Astrocyte of the spinal cord (primary cell): ENCODE measurements at places on chromosomes 2 and 18.

DNA sequence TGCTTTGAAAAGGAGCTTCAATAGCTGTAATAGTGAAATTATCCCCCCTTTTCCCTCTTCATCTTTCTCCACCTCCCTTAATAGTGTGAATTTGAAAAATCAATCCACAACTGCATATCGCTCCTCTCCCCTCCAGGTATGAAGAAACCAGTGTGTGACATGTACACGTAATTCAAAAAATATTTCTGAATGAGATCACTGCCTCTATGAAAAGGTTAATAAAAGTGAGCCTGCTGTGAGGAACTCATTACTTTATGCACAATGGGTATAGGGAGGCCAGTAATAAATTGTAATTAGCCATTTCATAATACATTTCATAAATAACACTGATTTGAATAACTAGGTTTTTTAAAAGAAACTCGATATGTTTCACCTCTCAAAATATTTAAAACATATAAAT lies 209.0 kb upstream of the KYNU start:
- no peak for DNase-seq

- DNase-seq = no peak
Observed at GRCh38 chr2:215619989-215620388, 184.1 kb upstream of the FN1 start.

DNA sequence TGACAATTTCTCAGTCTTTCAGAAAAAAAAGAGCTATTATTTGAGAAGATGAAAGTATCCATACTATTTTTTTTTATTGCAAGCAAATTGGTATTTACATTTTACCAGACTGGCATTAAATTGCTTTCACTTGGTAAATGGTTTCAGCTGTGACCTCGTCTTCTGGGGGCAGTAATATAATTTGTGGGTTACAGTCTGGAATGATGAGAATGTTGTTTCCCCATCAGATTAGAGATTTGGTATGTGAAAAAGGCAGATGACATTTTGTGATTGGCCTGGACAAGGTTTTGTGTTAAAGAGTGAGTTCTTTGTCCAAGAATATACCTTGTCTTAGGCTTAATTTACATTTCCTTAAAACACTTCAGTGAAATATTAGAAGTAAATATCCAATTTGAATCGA lies 390.1 kb upstream of the ST6GAL2 start:
- DNase-seq = no peak

GRCh38 chr18:69217196-69218000 lies 183.3 kb upstream of the DOK6 start:
- DNase-seq = no peak

DNA sequence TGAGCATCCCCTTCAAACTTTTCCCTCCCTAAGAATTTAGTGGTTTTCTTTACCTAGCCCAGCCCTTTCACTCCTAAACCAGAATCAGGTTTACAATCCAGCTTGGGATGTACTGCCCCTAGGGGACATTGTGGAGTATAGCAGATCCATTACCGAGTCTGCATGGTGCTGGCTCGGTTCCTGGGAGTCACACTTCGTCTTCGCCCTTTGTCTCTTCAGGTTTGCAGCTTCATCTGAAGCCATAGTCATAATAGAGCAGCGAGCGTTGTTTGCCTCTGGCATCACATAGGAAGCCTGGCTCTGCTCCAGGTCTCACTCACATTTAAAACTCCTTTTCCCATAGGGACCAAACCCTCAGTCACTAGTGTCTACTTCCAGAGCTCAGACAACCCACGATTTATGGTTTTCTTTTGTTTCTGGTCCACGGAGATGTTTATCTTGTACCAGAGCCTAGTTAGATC lies 16.8 kb upstream of the LYPD6 start:
- peak; percentile 12 for DNase-seq

- peak; percentile 63 for DNase-seq
Observed at GRCh38 chr2:144596073-144596871, 76.4 kb upstream of the ZEB2 start.

DNA sequence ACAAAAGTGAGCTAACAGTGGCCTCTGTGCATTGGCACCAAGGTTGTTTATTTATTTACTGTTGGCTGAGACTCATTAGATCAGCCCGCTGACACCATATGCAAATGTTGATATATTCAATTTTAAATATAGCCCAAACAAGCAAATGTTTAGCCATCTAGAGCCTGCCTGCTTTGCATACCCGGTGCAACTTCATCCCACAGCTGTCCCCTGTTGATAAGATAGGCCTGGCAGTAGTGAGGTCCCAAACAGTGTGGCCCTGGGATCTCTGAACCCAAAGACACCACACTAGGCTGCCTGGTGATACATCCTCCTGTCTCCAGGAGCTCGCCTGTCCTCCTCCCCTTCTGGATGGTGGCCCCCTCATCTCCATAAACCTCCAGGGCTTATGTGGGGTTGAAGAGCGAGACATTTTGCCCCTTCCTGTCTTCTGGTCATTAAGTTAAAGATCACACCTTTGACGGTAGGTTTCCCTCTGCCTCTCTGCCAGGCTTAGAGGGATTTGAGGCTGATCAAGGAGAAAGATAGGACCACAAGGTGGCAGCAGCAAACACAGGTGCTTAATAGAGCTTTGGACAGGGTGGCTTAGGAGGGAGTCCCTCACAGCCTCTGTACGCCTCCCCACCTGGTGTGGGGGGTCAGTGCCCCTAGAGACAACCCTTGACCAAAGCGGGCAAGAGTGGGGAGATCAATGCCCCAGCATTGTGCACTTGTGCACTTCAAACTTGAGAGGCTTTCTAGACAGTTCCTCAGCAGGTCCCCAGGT lies 23.7 kb upstream of the MYO5B start:
- DNase-seq = peak; percentile 3

DNA sequence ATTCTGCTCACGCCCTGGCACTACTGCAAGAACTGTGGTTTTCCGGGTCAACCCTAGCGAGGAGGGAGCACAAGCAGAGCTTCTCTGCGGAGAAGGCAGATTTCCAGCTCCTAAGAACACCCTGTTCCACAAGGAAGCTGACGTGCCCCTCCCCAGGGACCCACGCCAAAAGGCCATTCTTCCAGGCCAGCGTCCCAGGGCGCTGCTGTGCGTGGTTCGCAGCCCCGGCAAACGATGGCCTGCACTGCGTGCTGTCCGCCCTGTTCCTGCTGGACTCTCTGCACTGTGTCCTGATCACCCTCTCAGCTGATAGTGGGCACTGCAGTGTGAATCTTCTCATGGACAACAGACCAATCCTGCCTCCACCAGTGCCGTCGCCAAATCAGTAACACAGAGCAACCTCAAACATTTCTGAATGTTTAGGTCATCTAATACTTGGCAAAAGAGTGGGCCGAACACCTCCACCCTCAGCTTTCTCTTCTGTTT lies 49.1 kb downstream of the ADI1 start:
- DNase-seq = peak; percentile 93

- DNase-seq = no peak
Observed at GRCh38 chr2:121617042-121617599, 32.1 kb downstream of the CLASP1 start.

GRCh38 chr2:173021939-173022371 lies 53.7 kb upstream of the MAP3K20 start:
- DNase-seq = peak; percentile 39
